NCI-H1694 (cell line): ENCODE measurements at places on chromosomes 13 and 19.

GRCh38 chr13:32323912-32324311, 8.6 kb downstream of the BRCA2 start:
- no peak for DNase-seq

DNA sequence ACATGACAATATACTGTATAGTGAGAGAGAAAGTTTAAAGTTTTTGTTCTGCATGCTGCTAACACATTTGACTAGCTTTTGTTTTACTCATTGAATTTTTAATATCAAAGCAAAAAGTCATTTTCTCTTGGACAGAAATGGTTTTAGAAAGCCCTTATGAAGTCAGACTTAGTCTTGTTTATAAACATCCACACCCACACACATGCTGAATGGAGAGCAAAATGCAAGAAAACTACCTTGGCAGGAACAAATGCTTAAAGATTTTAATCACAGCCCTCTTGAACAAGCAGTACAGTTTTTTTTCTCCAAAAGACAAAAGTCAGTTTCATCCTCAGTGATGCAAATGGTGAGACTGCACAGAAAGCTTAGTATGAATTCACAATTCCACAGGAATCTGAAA, 25.0 kb downstream of the HSPH1 start:
- no peak for DNase-seq

- no peak for DNase-seq
These were observed 405.7 kb downstream of the KCNRG start for GRCh38 chr13:50420718-50421472.

DNA sequence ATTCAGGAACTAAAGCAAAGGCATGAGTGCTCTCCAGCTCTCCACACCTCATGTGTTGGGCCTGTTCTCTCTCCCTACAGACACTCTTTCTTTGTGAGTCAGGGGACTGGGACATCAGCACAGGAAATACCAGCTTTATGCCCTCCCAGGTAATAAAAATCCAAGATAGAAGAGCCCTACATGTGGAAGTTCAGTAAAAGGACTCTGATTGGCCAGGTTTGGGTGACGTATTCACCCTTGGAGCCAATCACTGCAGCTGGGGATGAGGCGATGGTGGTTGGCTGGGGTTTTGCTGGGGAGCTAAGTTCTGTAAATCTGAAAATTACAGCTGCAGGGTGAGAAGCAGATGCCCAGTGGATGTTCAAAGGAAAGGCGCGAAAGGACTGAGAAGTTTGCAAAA, 32.5 kb downstream of the CCDC70 start:
- no peak for DNase-seq

DNA sequence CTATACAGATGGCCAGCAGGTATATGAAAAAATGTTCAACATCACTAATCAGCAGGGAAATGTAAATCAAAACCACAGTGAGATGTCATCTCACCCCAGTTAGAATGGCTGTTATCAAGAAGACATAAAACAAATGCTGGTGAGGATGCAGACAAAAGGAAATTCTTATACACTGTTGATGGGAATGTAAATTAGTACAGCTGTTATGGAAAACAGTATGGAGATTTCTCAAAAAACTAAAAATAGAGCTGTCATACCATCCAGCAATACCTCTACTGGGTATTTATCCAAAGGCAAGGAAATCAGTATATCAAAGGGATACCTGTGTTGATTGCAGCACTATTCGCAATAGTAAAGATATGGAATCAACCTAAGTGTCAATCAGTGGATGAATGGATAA, 22.9 kb downstream of the COG3 start:
- no peak for DNase-seq

- no peak for DNase-seq
These were observed 27.6 kb downstream of the CPT1C start for GRCh38 chr19:49718511-49718910.

DNA sequence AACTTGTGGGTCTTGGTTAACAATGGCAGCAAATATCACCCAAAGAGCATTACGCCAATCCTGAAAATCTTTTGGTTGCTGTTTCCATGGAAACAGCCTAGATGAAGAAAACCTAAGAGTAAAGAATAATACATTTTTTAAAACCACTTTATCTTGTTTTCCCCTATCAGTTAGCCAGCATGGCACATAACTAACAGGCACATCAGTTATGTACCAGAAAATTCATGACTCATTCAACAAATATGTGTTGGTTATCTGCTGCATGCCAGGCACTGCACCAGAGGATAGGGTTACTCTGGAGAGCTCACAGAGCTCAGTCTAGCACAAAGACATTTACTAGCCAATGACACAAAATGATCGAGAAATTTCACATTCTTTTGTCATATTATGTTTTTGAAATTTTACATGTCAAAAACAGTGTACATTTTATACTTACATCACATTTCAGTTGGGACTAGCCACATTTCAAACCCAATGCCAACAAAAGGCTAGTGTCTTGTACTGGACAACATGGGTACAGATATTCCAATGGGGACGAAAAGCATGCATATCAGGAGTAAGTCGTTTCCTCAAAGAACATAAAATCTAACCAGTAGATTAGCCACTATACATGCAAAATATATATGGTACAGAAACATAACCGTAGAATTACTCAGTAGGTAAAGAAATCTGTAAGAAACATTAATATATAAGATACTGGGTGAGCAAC, 20.3 kb downstream of the LNX2 start:
- DNase-seq: no peak

GRCh38 chr19:32809254-32809653, 60.3 kb downstream of the SLC7A9 start:
- no peak for DNase-seq

DNA sequence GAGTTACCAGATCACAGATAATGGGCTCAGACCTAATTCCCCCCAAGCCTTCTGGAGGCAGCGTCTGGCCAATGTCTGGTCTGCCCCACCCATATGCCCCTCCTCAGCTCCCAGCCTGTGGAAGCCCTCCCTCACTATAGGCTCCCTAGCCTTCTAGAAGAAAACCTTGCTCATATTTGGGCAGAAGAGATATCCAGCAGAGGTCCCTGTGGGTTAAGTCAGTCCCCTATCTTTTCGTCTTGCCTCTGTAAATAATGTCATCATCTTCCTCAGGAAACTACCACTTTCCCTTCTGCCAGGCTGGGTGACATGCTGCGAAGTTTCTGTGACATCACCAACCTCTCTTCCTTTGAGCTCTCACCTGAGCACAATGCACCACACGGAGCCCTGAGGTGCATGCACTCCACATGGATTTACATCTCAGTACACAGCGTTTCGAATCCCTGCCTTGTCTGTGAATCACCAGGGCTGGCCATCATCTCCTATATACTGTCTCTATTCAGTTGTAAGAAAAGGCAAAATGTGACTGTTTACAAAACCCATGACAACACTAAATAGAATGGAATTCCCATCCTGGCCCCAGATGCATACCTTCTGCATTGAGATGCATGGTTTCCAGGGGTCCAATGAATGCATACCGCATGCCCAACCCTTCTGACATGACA, 112.8 kb downstream of the CRYL1 start:
- DNase-seq: no peak

DNA sequence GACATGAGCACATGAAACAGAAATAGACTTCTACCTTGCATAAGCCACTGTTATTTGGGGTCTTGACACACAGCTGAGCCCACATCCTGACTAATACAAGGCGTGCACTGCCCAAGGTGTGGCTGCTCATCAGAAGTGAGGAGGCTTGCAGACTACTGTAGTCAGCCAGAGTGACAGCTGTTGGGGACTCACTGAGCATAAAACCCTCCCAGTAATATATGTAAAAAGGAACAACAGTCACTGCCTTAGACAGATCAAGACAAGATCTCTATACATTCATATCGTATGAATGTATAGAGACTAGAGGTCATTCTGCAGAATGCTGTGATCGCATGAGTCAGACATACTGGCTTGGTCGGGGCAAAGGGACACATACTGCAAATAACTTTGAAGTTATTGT, 4.1 kb upstream of the C1QTNF9B start:
- no peak for DNase-seq

DNA sequence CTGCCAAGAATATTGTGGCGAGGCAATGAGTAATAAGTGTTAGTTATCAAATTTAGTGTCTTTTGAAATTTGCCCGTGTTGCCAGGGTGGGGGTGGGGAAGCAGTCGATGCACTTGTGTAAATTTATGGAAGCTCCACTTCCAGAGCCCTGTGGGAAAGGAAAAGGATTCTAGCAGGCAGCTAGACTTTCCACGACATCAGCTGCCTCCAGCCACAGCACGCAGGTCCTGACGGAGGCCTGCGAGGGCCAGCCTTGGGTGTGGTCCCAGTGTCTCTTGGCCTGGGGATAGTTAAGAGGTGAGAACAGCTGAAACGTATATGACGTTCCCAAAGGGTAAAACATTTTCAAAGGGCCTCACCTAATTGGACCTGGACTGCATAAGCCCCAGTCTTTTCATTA, 433.0 kb downstream of the TSHZ3 start:
- DNase-seq: no peak

DNA sequence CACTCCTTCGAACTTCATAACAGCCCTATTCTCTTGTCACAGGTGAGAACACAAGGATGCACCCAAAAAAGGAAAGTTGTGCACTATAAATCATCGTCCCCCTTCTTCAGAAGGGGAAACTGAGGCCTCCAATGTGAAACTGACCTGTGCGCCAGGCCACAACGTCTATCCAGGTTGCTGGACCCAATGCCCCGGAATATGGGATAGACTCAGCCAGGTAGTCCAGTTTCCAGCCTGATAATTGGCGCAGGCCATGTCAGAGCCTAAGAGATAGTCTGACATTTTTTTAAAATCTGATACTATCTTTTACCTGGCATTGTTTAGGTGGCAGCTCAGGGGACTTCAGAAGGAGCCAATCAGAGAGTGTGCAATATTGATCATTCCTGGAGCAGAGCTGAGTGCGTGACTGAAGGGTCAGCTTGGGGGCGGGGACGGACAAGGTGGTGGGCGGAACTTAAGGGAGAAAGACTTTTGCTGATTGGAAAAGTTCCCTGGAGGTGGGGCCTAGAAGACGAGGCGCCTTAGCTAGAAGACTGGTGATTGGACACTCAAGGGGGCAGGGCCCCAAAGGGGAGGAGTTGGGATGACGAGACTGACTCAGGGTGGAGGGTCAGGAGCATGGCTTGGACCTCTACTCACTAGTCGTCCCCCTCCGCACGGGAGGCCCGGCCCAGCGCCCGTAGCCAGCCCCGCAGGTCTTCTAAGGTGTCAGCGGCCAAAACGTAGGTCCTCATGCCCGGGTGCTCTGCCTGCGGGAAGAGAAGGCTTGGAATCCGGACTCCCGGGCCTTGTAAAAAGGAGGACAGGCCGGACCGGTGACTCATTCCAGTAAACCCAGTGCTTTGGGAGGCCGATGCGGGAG, 8.5 kb downstream of the PLEKHA4 start:
- no peak for DNase-seq
